T-cell (primary cell): ENCODE measurements at places on chromosomes 2 and 18. TPM values are rescaled to one million over a fixed set of nuclear protein-coding genes. Genes with fewer than 3 reads are reported as not detected.
A peak's percentile ranks its signal among the peaks of the same experiment; 100 is the strongest.

The RNMT gene
- total RNA-seq: 36.4 TPM

The POU3F3 gene
- not detected for total RNA-seq

The IL36G gene
- total RNA-seq: not detected

The TMEM17 gene
- total RNA-seq: 0.15 TPM

The ATF2 gene
- total RNA-seq: 52.8 TPM

The VIL1 gene
- 0.59 TPM for total RNA-seq

The POTEC gene
- not detected for total RNA-seq

The DLGAP1 gene
- 0.26 TPM for total RNA-seq

The MDH1B gene
- 0.20 TPM for total RNA-seq

The TSHZ1 gene
- total RNA-seq: 27.2 TPM

The TNP1 gene
- not detected for total RNA-seq

The CROCC2 gene
- not detected for total RNA-seq

GRCh38 chr2:204776781-204777559 is 231.7 kb downstream of the PARD3B start:
- no peak for DNase-seq

DNA sequence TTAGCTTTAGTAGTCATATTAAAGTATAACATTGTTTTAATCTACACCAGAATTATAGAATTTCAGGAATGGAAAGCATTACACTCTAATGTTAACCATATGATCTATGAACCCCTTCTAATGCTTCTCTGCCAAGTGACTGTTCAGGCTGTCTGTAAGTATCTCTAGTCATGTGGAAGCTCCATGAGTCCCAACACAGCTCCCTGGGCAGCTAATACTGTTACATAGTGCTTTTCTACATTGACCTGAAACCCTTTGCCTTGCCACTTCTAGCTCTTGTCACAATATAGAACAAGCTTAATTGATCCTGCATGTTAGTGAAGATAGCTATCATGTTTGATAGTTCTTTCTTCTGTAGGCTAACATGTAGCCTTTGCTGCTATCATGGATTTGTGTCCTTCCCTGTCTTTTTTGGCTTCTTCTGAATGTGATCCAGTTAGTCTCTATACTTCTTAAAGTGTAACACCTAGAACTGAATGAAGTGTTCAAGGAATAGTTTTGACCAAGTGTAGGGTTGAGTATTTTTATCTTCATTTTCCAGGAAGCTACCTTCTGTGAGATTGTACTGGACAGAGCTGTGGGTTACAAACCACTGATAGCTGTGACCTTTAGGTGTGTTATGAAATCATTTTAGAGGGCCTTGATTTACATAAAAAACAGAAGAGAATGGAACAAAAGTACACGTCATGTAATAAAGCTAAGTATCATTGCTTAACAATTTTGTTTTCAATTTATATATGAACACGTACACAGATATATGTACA is 23.7 kb downstream of the BABAM2 start:
- DNase-seq: no peak

DNA sequence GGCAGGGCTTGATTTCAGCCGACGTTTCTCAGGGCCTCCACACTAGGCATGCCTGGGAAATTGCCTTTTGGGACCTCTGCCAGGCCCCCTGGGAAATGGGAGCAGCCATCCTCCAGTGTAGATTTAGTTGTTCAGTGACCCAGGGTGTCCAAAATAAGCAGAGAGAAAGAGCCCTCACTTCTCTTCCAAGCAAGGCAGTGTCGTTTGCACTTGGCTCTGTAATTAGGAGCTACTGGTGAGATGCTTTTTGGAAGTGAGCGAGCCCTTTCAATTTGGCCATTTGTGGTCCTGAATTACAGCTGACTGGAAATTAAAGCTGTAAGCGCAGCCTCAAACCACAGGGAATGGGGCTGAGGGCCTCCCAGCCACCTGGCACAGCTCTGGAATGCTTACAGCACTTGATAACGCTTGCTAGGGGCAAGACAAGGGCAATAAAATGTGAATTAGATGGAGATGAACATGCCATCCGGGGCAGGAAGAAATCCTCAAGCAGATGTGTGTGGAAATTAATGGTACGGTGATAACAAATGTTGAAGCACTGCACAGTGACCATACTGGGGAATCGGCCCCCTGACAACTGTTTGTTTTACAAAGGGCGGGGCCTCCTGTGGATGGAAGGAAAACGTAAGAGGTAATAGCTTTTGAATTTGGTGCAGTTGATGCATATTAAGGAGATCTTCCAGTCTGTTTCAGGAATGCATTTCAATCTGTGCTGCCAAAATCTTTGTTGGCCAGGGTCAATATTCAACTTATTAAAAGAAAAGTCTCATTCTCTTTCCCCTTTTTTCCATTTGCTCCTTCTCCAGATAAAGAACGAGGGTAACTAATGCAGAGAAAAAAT is 173.1 kb downstream of the UXS1 start:
- no peak for DNase-seq

DNA sequence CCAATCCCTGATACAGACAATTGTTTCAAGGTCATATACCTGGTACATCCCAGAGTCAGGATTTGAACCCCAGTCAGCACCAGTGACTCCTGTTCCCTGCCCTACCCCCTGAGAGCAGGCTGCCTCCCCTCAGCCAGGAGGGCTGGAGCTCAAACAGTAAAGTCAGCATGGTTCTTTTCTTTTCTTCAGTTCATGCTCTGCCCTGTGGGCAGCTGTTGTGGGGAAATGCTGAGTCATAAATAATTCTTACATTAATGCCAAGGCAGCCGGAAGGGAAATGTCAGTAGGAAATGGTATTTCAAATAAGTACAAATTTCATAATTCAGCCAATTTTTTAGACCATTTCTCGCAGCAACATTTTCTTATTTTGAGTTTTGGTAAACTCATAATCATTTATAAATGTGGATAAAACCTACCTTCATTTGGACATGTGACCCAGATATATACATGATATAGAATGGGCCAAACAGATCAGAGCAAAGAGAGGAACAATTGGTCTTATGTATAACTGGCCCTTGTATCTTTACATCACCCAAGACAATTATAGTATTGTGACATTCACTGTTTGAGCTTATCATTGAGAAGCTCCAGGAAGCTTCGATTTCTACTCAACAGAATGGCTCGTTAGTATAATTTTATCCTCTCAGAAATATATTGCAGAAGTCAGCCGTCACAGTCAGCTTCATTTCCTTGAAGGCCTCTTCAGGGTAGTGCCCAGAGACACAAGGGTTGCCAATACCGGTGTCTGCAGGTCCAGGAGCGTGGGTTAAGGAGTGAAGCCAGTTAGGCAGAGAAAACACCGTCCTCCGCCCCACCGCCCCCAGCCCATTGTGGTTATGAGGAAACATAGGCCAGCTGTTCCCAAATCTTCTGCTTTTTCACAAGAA is 28.0 kb upstream of the SCYGR1 start:
- DNase-seq: no peak

- DNase-seq: no peak
Measured at GRCh38 chr2:201971531-201972228, 62.0 kb upstream of the FZD7 start.

DNA sequence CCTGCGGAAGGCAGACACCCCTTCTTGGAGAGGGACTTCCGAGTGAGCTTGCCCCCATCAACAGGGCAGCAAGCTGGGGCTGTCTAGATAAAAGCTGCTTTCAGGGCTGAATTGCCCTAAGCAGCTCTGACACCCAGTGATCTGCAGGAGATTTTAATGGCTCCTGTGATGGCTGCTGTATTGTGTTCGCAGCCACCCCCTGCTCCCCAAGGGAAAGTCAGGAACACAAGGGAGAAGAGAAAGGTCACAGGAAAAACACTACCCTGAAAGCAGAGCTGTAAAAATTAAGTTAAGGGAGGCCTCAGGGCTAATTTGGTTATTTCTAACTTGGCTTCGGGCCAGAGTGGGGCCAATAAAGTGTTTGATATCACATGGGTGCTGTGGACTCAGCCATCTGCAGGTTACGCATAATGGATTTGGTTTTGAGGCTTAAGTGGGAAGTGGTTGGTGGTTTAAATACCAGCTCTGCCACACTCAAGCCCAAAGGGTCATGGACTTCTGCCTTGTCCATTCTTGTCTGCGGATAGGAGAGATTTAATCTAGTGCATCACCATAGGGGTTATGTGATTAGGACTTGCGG is 147.6 kb downstream of the CLIP4 start:
- DNase-seq: no peak

GRCh38 chr18:44186001-44186400 is 494.7 kb upstream of the SETBP1 start:
- no peak for DNase-seq

DNA sequence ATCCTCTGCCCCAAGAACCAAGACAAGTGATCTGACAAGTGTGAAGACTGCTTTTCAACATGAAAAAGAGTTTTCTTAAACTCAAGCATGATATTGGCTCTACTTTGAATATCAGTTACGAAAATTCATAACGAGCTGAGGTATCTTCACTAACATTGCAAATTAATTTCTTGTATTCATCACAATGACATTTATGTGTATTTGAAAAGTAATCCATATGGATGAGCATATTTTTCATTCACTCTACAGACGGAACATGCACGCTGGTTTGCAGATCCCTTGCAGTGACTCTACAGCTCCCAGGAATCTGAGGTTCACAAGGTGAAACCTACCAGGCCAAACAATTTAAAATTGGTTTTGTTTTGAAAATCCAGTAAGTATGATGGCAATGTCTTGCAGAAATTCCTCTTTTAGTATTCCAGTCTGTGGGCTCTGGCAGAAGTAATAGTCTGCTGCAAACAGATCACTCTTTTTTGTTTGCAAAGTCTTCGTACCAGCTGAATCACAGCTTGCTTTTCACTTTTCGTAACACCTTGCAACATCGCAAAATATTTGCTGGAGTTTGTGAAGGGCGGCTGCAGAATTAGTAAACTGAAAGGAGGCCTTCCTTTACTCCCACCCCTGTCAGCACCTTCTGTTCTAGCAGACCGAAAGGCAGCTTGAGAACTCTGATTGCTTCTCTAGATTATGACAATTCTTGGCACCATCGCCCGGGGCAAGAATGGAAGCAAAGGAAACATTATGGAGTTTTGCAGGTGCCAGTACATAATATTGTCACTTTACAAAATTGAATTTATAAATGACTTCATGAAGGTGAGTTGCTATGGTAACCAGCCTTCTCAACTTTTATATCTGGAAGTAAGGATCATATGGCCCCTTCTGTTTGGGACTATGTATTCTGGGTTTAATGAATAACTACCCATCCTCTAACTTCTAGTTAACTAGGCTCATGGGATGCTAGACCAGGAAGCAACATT is 168.7 kb downstream of the TMEM247 start:
- DNase-seq: no peak

GRCh38 chr2:237952851-237953250 is 14.0 kb upstream of the UBE2F start:
- DNase-seq: no peak

GRCh38 chr18:75526038-75526437 is 98.5 kb upstream of the SMIM21 start:
- DNase-seq: no peak

GRCh38 chr18:25313268-25313667 is 38.7 kb downstream of the ZNF521 start:
- DNase-seq: no peak

GRCh38 chr2:75491129-75491753 is 69.5 kb downstream of the EVA1A start:
- DNase-seq: no peak

GRCh38 chr2:37706334-37707183 is 35.1 kb upstream of the CDC42EP3 start:
- no peak for DNase-seq

DNA sequence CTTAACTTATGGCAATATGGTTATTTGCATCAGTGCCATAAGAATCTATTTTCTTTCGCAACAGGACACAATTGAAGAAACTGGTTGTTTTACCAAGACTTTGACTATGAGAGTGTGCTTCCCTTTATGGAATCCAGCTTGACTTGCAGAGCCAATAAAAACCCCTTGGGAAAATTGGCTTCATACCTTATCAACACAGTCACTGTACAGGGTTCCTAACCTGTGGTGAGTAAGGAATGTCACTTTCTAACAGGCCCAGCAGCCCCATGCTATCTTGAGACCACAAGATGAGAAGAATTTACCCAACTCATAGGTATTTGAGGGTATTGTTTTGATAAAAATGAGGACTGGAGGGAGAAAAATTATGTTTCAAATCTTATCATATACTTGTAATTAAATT is 418.5 kb upstream of the MAP2 start:
- no peak for DNase-seq

- no peak for DNase-seq
Measured at GRCh38 chr2:2694746-2695145, 363.7 kb upstream of the MYT1L start.

DNA sequence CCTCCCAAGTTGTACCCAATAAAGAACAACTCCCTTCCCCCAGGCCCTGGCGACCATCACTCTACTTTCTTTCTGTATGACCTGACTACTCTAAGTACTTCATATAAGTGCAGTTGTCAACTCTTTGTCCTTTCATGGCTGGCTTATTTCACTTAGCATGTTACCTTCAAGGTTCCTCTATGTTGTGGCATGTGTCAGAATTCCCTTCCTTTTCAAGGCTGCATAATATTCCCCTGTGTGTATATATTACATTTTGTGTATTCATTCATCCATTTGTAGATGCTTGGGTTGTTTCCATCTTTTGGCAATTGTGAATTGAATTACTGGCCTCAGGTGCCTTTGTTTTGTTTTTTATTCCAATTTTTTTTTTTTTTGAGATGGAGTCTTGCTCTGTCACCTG is 181.9 kb upstream of the RAB12 start:
- DNase-seq: no peak

GRCh38 chr2:239161711-239162140 is 239.1 kb downstream of the HDAC4 start:
- DNase-seq: no peak

- no peak for DNase-seq
Measured at GRCh38 chr18:23669202-23669766, 6.6 kb upstream of the ANKRD29 start.

DNA sequence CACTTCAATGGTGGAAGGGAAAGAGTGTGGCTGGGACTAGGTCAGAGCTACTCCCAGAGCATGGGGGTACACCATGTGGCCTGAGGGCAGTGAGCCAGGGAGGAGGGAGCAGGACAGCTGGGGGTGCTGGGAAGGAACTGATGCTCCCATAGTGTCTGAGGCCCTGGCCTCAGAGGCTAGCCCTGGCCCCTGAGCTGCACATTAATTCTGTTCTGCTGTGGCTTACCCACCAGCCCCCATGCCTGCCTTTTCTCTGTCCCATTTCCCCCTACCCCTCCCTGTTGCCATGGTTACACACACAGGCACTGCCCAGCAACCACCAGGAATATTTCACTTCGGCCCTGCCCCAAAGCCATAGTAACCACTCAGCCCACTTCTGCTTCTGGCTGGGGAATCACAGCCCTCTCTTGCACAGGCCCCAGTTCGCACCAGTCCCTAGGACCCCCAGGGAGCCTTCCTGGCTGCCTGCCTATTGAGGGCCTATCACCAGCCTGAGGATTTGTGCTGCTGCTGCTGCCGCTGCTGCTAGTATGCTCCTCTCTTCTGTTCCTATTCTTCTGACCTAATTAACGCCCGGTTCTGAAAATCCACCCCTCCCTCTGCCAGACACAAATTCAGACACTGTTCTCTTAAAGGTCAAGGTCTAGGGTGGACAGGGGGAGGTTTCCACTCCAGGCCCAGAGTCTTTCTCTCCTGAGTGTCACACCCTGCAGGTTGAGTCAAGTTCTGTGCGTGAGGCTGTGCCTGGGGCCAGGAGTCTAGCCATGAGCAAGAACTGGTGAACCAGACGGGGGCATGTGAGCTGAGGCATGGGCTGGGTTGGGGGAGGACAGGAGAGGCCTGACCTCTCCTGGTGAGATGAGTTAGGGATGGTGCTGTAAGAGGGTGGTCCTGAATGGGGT is 87.1 kb upstream of the MCFD2 start:
- DNase-seq: peak; percentile 6
